GM12878 (cell line): ENCODE measurements at places on chromosomes 16 and 17.

DNA sequence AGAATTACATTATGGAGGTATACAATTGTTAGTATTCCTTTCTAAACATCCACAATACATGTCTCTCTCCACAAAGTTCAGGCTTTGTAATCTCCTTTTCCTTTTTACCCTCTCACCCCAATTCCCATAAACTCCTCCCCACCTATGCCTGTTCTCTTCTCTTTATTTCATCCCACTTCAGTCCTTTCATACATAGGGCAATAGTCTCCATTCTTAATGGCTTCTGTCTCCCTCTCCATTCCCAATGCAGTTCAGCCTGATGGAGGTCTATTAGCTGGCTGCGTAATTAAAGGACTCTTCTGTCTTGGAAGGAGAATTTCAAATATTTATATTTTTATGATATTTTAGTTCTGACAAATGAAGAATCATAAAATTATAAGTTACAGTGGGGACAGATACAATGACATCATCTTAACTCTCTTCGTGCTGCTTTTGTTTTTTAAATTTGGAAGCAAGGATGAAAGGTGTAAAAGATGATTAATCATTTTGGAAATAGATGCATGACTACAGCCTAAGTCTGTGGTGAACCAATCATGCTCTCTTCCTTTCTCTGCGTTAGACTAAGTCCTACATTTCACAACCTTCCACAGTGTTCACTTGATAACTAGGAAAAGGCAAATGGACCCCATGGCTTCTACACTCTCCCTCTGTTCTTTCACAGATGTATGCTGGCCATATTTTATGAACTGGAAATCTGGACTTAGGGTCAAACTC is 11.2 kb upstream of the FAM20A start:
- DNase-seq: no peak

DNA sequence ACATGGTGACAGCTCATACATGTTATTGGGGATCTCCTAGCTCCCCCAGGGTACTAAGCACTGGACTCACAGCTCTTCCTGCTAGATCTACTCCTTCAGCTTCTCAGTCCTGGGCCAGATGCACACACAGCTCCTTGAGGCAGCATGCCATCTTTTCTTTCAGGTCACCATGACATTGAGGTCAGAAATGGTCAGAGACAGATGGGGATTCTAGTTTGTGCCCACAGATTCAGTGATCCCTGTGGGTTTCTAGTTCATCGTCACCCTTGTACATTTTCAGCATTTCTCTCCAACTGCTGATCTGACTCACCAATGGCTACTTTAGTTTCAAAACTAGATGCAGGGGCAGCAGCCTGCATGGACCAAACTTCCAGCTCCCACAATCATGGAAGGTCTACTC is 560.7 kb upstream of the PSMD7 start:
- DNase-seq: no peak

GRCh38 chr16:9199311-9199710 is 107.9 kb downstream of the HAPSTR1 start:
- no peak for DNase-seq

DNA sequence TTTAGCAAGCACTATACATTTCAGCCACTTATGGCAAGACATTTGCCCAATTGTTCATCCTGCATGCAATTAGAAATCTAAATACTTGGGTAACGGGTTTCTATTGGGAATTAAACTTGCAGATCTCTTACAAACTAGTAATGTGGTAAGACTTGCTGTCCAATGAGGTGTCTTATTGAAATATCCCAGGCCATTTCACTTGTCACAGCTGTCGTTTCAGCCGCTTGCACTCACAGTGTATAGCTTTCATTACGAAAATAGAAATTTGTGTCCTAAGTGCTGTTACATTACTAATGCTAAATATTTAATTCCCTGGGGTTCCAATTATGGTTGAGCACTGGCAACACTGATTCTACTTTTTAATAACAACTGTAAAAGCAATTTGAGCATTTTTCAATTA is 40.3 kb upstream of the IRX5 start:
- no peak for DNase-seq

DNA sequence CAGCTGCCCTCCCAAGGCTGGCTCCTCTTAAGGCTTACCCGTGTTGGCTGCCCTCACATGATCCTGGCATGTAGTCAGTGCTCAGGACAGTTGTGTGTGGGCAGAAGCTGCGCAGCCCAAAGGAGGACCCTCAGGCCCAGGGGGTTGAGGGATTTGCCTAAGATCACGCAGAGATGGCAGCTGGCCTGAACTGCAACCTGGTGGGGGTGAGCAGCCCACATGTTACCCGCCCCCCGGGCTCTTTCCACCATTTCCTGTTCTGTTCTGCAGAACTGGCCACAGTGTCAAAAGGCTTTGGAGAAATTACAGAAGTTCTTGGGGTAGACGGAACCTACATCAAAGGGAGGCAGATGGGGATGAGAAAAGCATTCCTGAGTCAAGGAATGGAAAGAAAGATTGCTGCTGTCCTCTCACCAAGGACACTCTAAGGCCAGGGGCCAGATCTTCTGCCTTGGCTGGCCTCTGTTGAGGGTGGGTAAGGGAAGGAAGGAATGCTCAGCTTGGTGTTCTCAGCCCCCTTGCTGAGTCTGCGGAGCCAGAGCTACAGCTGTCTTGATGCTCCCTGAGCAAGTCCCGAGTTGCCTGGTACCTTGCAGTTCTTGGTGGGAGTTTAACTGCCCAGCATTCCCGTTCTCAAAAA is 53.0 kb downstream of the EPN2 start:
- DNase-seq: no peak

- no peak for DNase-seq
Measured at GRCh38 chr17:66751771-66752170, 83.1 kb upstream of the CACNG5 start.

- DNase-seq: no peak
Measured at GRCh38 chr16:58472266-58472665, 27.7 kb upstream of the NDRG4 start.

DNA sequence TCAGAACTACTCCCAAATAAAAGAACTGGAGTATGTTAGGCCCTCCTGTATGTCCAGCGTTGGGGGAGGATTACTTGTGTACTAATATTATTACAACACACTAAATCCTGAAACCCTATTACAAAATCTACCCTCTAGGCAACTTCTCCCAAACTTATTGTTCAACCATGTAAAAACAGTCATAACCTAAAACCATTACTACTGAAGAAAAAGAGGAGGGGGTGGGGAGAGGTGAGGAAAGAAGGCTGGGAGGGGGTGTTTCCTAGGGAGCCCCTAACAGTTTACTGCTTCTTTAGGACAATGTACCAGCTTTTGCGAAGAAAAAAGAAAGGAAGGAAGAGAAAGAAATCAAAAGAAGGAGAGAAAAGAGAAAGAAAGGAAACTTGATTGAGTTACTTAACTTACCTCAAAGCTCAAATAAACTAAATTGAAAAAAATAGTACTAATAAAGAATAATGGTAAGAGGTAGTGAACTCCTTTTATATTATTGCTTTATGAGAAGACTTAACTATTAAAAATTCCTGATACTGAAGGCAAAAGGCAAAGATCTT is 2.3 kb downstream of the SALL1 start:
- DNase-seq: no peak

DNA sequence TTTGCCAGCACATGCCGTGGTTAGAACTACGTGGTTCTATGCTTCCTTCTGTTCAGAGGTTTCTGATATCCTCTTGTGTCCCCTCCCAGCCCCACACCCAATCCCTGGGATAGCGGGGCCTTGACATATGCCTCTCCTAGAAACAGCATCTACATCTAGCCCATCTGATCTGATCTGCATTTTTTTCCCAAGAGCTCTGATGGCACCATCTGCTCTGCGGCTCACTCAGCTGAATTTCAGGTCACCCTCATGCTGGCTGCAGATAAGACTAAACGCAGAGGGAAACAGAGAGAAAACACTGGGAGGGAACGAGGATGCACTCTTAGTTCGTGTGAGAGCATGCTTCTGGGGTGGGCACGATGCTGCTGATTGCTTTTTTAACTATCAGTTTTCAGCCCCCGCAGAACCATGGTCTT is 10.7 kb downstream of the WIPI1 start:
- DNase-seq: no peak

- DNase-seq: no peak
Measured at GRCh38 chr17:48457080-48457836, 27.2 kb upstream of the SKAP1 start.
